Stimulated activated CD8-positive, alpha-beta memory T cell treated with anti-CD3 and anti-CD28 coated beads, Interleukin-4, amount 100 ng/mL, for 48 hours (primary cell): ENCODE measurements at places on chromosomes 5 and 9.
A peak's percentile ranks its signal among the peaks of the same experiment; 100 is the strongest.

DNA sequence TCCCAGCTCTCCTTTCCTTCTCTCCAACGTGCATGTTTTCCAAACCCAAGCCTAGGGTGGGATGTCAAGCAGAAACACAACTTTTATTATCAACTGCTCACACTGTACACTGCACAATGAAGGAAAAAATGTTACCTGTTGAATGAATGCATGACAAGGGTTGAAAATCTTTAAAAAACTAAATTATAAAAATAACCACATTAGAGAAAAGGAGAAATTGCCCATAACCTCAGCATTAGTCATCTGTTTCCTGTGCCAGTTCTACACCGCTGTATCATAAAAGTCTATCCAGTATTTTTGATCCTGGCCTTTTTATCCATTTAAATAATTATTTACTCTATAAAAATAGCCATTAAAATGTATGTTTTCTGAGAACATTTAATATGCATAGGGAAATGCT, 101.1 kb downstream of the APBA1 start:
- DNase-seq, result no peak

GRCh38 chr5:160269017-160269416, 39.7 kb downstream of the FABP6 start:
- DNase-seq, result no peak

DNA sequence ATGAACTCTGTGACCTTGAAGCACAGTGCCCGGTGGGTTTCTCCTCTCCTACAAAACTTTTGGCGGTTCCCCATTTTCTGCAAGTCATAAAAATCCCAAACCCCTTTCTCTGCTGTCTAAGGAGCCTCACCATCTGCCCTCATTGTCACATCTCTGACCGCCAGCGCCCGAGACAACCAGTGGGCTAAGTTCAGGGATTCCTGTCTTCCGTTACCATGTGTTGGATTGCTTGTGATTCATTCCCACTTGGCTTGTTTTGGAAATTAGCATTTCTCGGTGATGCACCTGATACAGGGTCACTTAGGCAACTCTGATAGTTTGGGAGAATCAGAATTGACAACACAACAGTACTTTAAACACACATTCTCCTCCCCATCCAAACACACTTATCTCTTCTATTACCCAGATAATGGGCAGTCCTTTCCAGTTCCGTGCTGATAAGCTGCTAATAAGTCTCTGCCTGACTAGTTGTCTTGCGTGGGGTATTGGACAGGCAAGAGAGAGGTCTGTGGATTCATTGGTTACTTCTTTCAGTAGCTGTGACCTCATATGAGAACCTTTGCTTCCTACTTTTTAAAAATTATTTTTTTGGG, 70.0 kb upstream of the KLF4 start:
- no peak for DNase-seq

DNA sequence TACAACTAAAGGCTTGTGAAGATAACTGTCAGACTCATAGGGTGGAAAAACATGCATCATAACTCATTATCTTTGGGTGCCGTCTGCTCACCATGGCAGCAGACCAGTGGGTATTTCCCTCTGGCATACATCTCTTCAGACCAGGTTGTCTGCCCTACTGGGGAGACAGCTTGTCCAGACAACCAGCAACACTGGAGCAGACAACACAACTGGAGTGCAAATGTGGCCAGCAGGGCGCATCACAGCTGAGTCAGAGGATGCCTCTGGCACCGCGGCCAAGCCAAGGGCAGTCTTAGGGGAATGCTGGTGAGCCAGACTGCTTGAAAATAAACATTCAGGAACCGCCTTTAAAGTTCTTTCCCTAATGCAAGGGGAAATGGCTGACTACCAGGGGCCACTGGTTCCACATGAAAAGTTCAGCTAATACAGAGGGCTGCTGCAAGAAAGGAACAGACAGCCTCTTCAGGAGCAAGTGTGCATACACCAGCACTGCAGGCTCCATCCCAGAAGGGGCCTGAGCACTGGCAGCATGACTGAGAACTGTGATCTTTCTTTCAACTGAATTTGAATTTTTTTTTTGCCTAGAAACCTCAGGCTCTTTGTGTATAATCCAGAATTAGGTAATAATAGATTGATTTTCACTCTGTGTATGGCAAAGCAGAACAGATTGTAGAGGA, 77.3 kb downstream of the MAMDC2 start:
- peak; percentile 26 for DNase-seq

DNA sequence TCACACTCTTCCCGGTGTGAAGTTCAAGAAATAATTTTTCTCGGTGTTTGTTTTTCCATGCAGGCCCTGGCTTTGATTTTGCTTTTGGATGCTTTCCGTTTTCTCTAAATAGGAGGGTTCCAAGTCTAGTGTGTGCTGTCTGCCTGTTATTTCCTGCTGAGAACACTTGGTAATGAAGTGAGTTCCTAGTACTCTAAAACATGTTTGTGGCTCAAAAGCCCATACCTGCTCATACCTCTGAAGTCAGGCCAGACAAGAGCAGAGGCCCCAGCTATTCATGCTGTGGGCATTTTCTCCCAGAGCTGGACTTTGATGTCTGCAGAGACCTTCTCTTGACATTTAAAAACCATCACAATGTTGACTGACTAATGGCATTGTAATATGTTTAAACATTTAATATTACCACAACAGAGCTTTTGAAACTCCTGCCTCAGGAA, 211.2 kb downstream of the GOLPH3 start:
- DNase-seq, result no peak

DNA sequence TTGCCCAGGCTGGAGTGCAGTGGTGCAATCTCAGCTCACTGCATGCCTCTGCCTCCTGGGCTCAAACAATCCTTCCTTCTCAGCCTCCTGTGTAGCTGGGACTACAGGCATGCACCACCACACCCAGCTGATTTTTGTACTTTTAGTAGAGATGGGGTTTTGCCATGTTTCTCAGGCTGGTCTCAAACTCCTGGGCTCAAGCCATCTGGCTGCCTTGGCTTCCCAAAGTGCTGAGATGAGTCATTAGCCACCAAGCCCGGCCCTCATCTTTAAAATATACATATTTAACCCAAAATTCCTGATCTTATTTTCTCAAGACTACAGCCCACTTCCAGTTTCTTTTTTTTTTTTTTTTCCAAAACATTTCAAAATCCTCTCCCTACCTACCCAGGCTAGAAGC, 31.7 kb upstream of the MINAR2 start:
- DNase-seq, result no peak

GRCh38 chr5:133967124-133967523, 1.3 kb downstream of the C5orf15 start:
- no peak for DNase-seq

- no peak for DNase-seq
These were observed 687.0 kb upstream of the FTMT start for GRCh38 chr5:121164632-121165031.

GRCh38 chr9:16871336-16872151, 1.1 kb upstream of the BNC2 start:
- peak; percentile 38 for DNase-seq

DNA sequence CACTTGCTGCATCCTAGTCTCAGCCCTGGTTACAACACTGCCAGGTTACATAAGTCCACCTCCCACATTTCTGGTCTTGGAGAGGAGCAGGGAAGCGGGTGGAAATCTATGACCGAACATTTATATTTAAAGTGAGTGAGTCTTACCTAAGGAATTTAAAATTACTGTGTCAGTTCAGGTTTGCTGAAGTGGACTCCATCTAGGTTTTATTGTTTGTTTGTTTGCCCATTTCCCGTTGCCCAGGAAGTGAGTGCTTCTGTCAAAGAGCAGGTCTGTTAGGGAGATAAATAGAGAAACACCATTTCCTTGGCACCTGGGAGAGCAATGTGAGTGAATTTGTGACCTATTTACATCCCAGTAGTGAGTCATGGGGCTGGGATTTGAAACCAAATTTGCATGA, 179.5 kb downstream of the KIF4B start:
- no peak for DNase-seq

DNA sequence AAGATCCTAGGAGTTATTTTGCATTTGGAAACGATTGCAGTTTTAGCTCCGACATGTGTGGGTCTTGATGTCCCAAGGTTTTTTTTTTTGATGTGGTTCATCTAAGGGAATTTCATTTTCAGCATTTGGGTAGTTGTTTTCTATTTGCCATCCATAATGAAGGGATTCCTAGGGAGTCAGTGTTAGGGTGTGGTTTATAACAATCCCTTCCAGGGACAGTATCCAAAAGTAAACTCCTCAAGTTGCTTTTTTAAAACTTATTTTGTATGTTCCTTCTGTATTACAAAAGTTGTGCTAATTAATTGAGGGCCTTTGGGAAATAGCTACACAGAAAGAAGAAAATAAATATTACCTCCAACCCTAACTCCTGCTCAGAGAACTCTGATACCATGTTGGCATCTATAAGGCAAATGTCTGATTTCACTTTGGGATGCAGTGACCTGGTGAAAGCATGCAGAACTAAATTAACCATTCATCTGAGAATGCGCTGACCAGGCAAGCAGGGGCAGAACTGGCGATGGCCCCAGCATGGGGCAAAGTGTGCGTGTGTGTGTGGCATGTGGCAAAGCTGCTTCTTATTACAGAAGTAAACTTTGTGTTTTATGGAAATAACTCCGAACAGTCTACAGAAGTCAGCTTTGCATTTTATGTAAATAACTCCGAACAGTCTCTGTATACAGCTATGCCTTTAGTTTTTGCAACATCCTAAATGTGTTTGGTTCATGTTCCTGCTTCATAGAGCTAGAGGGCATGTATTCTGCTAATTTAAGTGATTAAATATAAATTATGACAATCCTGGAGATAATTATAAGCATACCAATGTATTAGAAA, 237.2 kb downstream of the TRPM3 start:
- DNase-seq, result no peak

DNA sequence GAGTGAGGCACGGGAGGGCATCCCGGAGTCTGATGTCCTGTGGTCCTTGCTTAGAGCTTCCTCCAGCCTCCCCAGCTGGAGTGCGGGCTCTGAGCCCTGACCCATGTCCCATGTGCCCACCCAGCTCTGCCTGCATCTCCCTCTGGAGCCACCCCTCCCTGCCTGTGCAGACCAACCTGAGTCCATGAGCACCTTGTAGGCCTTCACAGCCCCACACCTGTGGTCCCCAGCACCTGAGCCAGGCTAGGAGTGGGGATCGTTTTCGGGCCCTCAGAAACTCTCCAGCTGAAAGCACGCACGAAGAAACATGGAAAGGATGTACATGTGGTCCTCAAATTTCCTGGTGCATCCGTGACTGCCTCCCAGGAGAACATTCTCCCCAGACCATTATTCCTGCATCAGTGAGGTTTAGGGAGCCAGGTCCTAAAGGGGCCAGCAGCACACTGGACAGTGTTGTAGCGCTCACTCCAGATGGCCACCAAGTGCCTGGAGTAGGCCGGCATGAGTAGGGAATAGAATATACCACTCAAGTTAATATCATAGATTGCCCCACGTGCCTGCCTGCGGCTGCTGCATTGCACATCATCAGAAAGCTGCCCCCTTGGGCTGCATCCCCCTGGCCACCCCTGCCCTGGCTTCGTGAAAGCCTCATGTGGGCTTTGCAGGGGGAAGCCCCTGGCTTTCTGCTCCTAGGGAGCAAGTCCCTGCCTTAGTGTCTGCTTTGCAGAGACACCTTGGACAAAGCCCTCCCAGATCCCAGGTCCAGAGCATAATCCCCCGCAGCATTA, 80.6 kb downstream of the WNK2 start:
- peak; percentile 13 for DNase-seq

GRCh38 chr5:129306725-129307124, 153.4 kb upstream of the ADAMTS19 start:
- no peak for DNase-seq

DNA sequence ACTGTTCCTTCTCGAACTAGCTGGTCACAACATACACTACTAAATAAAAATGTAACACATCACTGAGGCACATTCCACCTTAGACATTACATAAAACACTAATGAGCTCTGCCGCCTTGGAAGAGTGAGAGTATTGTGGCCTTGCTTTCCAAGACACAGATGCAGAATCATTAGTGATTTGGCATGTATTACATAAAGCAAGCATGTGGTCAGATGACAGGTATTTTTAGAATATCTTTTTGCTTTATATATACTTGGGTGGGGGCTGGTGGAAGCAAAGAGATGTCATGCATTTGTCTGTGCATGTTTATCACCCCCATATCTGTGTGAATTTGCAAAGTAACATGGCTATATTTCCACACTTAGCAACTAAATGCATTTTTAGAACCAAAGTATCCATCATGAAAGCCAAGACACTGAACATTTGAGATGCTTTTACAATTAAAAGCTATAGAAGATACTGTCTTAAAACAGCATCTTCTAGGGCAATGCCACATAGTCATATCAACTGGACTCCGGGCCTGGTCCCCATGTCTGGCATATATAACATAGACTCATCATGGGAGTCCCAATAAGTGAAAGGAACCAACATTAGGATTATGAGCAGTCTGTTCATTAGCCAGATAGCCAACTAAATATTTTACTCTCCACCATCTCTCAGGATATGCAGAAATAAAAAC, 213.5 kb downstream of the MEF2C start:
- DNase-seq, result no peak

- no peak for DNase-seq
These were observed 60.4 kb downstream of the RORB start for GRCh38 chr9:74557571-74557970.

- no peak for DNase-seq
These were observed 13.2 kb downstream of the ZFAND5 start for GRCh38 chr9:72351538-72352453.

- no peak for DNase-seq
These were observed 25.2 kb downstream of the TMEM252 start for GRCh38 chr9:68515326-68516017.

DNA sequence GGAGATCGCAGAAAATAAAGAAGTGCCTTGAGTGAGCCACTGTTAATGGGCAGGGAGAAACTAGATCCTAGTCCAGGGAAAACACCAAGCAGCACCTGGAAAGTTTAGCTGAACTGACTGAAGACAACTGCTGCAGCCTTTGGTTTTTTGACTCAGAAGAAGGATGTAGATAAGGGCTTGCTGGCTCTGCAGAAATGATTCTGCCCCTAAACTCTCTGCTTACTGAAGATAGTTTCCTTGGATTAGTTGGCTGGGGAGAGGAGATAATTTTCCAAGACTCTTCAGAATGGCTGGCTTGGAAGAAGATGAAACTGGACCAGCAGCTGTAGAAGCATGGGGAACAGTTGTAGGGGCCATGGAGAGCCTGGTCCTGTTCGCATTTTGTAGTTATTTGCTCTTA, 471.8 kb downstream of the KDM4C start:
- DNase-seq, result no peak

GRCh38 chr5:55973296-55973695, 21.5 kb downstream of the IL6ST start:
- DNase-seq, result no peak

DNA sequence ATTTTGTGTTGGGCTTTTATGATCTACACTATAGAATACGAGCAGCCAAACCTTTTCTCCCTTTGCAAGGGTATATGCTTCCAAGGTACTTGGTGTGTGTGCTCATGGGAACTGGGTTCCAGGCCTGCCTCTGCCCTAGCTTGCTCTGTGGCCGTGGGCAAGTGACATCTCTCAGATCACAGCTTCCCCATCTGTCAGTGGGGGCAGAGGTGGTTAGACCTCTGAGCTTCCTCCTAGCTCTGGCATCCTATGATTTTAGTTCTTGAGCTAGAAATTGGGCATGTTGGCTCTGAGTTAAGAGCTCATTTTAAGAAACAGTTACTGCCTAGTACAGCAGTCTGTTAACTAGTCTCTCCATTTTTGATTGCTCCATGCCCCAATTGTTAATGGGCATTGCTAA, 12.5 kb upstream of the CCNJL start:
- DNase-seq, result no peak
